ENCODE measurements at places on chromosomes 1 and 21. TPM values are rescaled to one million over a fixed set of nuclear protein-coding genes. Genes with fewer than 3 reads are reported as not detected.

DNA sequence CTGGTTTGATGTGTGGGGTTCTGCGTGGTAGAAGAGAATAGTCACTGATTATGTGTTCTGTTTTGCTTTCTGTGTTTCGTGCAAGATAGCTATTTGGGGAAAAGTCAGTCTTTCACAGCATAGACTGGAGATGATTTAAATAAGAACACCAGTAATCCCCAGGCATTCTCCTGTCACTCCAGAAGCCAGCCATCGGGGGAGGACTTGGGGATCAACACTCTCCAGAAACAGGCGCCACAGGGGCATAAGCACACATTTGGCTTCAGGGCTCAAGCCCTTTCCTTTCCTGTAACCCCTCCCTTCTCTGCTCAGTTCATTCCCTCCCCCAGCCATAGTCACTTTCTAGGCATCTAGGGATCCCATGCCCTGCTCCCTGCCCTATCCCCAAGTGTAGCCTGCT is 97.3 kb upstream of the BEND5 start:
- DNase-seq = no peak

DNA sequence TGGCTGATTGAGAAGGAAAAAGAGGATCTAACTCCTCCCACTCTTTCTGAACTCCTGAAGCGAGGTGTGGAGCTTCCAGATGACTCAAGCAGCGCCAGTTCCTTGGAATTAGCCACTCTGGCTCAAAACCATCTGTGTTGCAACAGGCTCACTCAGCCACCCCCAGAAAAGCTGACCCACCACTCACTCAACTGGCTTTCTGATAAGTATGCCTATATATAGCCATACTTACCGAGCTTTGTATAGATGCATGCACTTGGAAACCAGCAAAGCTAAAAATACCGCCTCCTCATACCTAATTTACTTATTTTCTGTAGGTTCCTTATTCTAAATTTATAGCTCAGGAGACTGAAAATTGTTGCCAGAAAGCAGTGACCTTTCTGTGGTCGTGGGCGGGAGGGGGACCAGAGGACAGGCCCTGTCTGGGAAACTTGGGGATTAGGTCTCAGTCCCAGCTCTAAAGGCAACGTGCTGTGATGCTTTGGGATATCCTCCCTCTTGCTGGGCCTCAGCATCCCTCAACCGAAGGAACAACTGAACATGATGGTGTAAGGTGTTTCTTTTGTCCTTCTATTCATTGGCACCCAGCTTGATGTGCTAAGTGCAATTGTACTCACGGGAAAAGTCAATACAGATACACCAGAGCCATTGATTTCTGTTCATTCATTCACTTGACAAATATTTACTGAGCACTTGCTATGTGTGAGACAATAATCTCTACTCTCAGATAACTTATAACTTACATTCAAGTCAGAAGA is 65.7 kb downstream of the NENF start:
- no peak for DNase-seq

GRCh38 chr1:223197923-223198627 is 55.0 kb upstream of the TLR5 start:
- no peak for DNase-seq

DNA sequence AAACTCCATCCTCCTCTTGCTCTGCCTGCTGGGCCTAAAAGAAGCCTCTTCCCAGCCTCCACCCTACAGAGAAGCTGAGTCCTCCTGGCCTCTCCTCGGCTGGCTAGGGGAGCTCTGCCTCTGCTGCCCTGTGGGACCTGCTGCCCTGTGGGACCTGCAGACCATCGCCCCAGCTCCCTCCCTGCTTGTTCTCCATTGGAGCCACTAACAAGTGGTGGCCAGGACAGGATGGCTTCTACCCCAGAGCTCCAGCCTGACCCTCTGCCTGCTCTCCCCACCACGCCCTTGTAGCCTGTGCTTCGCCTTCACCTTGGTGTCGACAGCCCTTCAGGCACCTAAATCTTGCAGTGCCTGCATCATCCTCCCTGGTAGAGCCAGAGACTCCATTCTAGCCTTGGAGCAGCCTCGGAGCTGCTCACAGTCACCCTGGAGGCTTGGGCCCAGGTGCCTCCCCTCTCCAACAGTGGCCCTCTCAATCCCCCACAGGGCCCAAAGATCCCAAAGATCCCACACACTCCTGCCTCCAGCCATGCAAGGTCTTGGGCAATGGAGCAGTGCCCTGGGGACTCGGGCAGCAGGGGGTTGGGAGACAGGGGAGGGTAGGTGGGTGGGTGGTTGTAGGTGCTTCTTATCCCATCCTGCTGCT is 3.0 kb downstream of the EPS8L3 start:
- DNase-seq = no peak

DNA sequence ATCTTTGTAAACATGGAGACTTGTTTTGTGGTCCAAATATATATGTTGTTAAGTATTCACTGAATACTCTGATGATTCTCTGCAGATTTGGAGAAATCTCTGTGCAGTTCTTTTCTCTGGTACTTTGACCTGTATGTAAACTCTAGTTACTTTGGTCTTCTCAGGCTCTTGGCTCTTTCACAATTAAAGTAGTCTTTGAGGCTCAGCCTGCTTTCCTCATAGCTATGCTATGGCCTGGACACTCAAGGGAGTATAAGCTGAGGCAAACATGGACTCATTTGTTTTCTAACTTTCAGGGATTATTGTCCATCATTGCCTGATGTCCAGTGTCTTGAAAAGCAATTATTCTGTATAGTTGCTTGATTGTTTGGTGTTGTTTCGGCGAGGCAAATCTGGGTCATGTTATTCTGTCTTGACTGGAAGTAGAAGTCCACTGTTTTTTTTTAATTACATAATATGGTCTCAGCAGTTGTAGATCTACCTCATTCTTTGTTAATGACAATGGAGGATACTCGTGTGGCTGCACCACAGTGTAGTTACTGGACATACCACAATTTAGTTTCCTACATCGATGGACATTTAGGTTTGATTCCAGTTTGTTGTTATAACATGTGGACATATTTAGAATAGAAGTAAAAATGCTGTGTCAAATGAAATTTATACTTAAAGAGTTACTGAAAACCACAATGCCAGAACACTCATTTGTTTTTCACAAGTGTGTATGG is 9.2 kb downstream of the PTBP2 start:
- DNase-seq = peak; percentile 43

GRCh38 chr1:195915826-195916225 is 692.4 kb downstream of the KCNT2 start:
- DNase-seq = no peak

GRCh38 chr1:211551638-211552460 is 27.1 kb downstream of the SLC30A1 start:
- DNase-seq = peak; percentile 82

DNA sequence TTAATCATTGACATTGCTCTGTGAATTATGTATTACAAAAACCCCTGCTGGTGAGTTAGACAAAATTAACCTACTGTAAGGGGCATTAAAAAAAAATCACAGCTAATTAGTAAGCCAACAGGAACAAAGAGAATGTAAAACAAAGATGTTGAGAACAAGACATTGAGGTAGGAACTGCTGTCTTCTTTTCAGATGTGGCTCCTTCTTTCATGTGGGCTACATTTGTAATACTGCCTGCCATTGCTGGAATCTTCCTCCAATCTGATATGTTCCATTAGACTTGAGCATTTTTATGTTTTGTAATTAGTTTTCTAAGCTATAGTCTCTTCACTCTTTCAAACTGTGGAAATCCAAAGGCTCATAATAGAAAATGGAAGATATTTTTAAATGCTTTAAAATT is 353.0 kb downstream of the ADGRL2 start:
- DNase-seq = no peak

- DNase-seq = no peak
These were observed 90.1 kb upstream of the ACTRT2 start for GRCh38 chr1:2930913-2931723.

- no peak for DNase-seq
These were observed 836.1 kb upstream of the ADAMTS5 start for GRCh38 chr21:27802816-27803475.

GRCh38 chr1:76146184-76146583 is 71.6 kb downstream of the ST6GALNAC3 start:
- no peak for DNase-seq

The OTUD3 gene
- polyA plus RNA-seq = 27.7 TPM

The FBLIM1 gene
- polyA plus RNA-seq = 76.8 TPM

The ENAH gene
- polyA plus RNA-seq = 44.4 TPM

The LCE2C gene
- polyA plus RNA-seq = not detected

The CLDN17 gene
- not detected for polyA plus RNA-seq

The CLCA2 gene
- polyA plus RNA-seq = 1.0 TPM

The SLAMF1 gene
- 0.91 TPM for polyA plus RNA-seq

The NSUN4 gene
- polyA plus RNA-seq = 23.9 TPM

The MYCL gene
- polyA plus RNA-seq = 8.5 TPM

The RNF207 gene
- polyA plus RNA-seq = 44.5 TPM

The AMPD1 gene
- polyA plus RNA-seq = 0.13 TPM

The THBS3 gene
- polyA plus RNA-seq = 40.9 TPM
